Upper lobe of right lung (tissue), 1 donor: ENCODE measurements at places on chromosomes 4 and X.
A peak's percentile ranks its signal among the peaks of the same experiment; 100 is the strongest.

DNA sequence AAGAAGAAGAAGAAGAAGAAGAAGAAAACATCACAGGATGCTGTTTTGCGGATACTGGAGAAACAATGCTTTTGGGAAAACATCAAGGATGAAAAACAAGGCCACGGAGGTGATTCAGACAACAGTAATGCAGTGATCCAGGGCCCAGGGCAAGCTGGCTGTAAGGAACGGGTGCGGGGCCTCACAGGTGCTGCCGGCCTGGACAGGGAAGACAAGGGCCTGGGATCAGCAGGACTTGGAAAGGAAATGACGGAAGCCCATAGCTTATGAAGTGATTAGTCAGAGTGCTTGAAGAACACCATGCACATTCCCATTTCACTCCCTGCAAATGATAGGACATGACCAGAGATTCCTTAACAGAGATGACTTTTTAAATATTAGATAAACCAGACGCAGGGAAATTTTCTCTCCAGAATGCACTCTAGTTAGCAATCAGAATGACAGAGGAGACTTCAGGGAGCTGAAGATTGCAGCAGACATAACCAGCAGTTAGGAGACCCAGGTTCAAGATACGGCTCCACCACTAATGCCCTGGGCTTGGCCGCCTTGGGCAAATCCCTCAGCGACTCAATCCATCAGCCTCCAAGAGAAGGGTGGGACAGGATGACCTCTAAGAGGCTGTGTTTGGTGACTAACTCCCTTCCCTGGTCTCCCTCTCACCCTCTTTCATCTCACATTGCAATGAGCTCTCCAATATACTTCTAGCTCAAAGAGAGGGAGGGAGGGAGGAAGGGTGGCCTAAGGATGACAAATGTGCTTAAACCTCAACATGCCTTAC is 54.1 kb downstream of the APBB2 start:
- DNase-seq: no peak

DNA sequence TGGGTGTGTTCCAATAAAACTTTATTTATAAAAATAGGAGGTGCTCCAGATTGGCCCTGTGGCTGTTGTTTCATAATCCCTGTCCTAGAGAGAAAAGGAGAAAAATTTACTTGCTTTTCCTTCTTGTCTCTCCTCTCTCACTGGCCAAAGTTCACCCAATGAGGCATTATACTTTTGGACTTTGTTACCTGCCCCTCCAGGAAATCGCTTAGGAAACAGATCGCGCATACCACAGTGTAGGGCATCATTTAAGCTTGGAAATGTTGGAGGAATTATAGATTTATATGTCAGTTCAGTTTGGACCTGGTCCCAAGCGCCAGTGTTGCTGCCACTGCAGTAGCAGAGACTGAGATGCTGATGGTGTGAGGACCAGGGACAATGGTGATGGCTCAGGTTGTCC is 337.6 kb upstream of the NR3C2 start:
- no peak for DNase-seq

DNA sequence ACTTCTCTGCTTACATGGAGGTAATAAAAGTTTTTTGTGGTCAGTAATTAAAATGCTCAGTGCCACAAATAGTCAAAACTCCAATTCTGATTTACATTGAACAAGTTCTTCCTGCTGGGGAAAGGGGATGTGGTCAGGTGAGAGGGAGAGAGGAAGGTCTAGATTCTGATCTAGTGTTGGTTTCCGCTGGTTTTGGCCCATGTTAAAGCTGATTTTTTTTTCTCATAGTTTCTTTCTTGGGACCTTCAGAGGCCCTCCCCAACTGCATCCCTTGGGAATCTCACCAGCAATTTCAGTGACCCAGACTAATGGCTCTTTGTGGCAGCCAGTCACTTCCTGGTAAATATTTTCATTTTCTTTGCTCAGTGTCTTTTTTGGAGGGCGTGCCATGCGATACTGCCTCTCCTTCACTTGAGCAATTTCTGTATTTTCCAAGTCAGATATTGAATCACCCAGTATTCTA is 332.7 kb downstream of the RAPGEF2 start:
- DNase-seq: no peak

DNA sequence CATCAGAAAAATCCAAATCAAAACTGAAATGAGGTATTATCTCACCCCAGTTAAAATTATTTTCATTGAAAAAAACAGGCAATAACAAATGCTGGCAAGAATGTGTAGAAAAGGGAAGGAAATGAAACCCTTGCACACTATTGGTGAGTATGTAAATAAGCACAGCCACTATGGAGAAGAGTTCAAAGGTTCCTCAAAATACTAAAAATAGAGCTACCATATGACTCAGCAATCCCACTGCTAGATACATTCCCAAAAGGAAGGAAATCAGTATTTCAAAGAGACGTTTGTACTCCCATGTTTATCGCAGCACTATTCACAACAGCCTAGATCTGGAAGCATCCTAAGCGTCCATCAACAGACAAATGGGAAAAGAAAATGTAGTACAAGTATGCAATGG is 932.4 kb downstream of the PCDH18 start:
- no peak for DNase-seq

GRCh38 chr4:104740161-104740560 is 245.5 kb upstream of the CXXC4 start:
- DNase-seq: no peak

DNA sequence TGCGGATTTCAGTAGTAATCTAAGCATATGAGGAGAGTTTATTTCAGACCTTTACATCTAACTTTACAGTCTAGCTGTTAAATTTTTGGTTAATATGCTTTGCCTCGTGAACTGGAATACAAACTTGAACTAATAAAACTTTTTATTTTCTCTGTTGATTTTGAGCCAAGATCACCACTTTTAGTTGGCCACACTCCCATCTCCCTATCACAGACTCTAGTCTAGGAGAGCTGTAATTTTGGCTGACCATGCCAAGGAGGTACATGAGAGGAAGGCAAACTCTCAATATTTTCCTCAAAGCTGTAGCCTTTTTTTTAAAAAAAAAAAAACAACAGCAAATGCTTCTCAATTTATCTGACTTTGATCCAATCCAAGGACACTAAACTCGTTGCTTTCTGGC is 597.5 kb upstream of the PCDH7 start:
- DNase-seq: no peak

DNA sequence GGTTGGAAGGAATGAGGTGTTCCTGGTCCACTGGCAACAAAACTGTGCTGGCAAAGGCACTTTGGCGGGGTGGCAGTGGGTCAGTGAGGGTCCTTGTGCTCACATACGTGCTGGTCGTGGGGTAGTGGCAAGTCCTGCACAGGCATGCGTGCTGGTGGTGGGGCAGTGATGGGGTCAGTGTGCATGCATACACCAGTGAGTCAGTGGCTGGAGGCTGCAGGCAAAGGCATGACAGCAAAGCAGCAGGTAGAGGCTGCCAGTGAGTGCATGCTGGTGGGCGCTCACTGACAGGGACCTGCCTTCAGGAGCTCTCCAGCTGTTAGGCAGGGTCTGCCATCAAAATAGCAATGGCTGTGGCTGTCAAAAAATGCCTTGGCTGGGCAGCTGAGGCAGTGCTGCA is 42.1 kb downstream of the TMPRSS11E start:
- DNase-seq: no peak

GRCh38 chrX:41389311-41389888 is 55.4 kb downstream of the DDX3X start:
- no peak for DNase-seq

GRCh38 chr4:174156239-174156826 is 127.1 kb downstream of the FBXO8 start:
- DNase-seq: no peak

DNA sequence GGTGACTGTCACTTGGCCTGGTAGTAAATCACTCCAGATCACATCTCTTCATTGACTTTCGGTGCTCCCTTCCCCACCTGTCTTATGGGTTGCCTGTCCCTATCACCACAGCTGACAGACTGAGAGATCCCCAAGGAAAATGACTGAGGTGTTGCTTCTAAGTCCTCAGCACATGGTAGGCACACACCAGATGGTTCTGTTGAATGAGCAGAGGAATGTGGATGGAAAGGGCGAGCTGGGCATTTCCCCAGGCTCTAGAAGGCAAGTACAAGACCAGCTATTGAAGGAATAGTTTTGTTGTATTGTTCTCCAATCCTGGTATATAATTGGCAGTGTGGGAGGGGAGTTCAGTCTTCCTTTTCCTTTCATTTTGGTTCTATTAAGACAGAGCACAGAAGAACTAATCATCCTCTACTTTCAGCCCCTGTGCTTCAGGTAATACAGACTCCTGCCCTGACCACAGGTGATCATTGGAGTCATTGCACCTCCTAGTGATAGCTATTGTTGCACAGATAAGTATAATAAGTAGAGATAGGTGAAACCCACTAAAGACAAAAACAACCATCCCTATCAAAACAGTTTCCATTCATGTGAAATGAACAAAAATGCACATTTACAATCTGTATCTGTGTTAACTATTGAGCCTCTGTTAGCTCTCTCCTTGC is 158.6 kb downstream of the TRAM1L1 start:
- DNase-seq: no peak

- DNase-seq: no peak
Measured at GRCh38 chr4:105887508-105887907, 7.8 kb upstream of the NPNT start.

- DNase-seq: no peak
Measured at GRCh38 chr4:108205859-108206258, 37.1 kb upstream of the LEF1 start.

- no peak for DNase-seq
Measured at GRCh38 chr4:161252520-161253141, 911.2 kb downstream of the FSTL5 start.

GRCh38 chrX:38985375-38985774 is 184.1 kb downstream of the MID1IP1 start:
- no peak for DNase-seq

GRCh38 chrX:118878977-118879376 is 55.4 kb downstream of the ZCCHC12 start:
- DNase-seq: no peak

DNA sequence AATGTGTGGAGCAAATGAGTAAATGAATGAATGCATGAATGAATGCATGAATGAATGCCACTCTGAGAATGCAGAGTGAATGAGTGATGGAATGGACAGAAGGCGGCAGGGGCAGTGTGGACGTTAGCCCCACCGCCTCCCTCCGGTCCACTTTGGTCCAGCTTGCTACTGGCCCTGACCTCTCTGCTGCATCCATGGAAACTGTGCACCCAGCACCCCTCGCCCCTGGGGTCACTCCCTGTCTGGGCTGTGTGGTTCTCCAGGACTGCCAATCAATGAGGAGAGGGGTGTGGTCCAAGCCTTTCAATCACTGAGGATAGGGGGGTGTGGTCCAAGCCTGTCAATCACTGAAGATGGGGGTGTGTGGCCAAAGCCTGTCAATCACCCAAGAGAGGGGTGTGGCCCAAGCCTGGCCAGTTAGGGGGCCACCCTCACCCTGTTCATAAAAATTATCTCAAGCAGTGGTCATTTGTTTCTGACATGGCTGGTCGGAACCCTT is 39.2 kb upstream of the ASMTL start:
- DNase-seq: peak; percentile 47

DNA sequence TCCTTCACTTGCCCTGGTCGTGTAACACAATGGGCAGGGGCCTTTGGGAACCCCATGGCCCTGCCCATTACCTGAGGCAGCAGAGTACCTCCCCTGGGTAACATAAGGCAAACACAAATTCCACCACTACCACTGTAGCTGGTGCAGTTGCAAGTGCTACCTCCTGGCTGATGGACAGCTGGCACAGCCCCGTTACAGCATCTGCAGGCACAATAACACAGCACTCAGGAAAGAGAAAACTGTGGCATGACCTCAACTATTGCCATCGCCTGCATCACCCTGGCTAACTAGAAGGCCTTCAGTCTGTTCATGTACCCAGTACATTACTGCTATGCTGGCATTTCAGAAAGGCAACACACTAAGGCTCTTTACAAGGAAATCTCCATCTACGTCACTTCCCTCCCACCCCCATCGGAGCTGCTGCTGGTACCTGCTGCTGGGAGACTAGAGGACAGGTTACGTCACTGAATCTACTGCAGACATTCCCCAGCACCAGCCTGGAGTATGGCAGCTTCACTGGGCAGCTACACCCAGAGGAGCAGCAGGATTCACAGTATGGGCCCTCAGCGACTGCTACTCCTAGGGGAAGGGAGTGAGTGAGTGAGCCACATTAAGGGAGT is 39.4 kb downstream of the ARFIP1 start:
- no peak for DNase-seq

DNA sequence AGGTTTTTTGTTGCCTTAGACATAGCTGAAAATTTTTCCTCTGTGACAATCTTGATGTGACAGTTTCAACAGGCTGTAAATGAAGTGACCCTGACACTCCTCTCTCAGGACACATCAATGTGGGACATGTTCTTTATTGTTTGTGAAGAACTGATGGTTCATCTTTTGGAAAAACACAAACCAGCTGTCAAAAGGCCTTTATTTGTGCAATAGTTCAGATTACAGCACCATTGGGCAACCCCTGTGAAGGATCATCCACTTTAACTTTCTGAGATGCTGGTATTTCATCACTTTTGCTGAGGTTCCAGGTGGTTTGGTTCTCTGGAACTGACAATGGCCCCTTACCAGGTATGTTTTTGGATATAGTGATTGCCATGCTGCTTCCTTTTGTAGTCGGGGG is 40.3 kb downstream of the OSTC start:
- no peak for DNase-seq

DNA sequence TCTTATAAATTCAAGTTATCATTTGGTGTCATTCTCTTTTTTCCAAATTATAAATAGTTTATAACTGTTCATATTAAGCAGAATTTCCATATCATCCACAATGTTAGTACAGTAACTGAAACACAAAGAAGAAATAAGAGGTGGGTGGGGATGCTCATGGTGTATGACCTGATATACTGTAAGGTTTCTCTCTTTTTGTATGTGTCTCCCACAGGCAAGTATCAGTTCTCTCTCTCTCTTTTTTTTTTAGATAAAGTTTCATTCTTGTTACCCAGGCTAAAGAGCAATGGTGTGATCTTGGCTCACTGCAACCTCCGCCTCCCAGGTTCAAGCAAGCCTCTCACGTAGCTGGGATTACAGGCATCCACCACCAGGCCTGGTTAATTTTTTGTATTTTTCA is 43.7 kb upstream of the UGT2A3 start:
- DNase-seq: no peak

DNA sequence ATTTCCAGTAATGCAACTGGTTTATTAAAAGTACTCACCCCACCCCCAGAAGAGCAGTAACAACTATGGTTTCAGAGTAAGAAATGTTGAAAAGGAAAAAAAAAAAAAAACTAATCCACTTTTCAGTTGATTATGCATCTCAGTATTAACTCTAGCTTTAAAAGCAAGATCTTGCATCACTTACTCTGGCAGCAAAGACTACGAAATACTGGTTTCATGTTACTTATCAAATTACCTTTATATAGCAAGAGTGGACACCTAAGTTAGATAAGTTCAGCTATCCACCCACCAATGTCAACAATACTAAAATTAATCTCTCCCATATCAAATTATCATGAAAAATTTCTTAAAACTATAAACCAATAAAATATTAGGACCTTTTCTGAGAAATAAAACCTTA is 105.0 kb downstream of the ABCB7 start:
- no peak for DNase-seq

- DNase-seq: no peak
Measured at GRCh38 chr4:143196323-143196722, 11.6 kb downstream of the USP38 start.

GRCh38 chr4:63790377-63790776 is 618.9 kb downstream of the TECRL start:
- DNase-seq: no peak

GRCh38 chr4:140312100-140312499 is 61.3 kb upstream of the SCOC start:
- DNase-seq: no peak
